ENCODE measurements at places on chromosomes 12 and 14.

DNA sequence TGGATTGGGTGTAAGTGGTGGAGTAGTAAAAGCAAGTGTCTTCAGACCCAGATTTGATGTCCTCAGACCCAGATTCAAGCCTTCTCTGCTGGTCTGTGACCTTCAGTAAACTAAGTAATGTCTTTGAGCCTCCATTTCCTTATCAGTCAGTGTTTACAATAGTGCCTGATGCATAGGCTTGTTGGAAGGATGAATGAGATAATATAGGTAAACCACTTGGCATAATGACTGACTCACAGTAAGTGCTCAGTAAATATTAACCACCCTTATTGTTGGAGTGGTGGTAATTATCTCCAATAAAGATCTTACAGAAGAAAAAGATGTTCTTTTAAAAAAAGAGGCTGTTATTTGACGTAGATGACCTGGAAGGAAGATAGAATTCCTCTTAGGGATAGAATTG, 86.2 kb downstream of the IGF1 start:
- no peak for DNase-seq

DNA sequence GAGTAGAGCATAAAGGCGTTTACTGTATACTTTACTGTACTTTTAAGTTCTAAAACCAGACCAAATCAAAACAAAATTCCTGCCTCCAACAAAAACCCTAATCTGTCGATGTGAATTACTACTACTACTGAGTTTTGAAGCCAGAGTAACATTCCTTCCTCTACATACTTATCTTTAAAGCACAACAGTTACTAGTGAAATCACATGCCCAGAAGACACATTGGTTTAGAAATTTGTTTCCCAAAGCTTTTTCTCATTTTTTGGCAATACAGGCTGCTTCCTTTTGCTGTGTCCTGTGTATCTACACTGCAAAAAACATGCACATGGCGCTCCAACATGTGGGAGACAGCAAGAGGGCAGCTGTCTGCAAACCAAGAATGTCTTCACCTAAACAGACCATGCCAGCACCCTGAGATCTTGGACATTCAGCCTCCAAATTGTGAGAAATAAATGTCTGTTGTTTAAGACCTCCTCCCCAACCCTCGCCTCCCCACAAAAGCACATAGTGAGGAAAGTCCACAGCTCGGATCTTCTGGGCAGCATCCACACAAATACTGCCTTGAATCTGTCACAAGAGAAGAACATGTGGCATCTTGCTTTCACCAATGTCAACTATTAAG, 21.1 kb downstream of the SETD3 start:
- no peak for DNase-seq

DNA sequence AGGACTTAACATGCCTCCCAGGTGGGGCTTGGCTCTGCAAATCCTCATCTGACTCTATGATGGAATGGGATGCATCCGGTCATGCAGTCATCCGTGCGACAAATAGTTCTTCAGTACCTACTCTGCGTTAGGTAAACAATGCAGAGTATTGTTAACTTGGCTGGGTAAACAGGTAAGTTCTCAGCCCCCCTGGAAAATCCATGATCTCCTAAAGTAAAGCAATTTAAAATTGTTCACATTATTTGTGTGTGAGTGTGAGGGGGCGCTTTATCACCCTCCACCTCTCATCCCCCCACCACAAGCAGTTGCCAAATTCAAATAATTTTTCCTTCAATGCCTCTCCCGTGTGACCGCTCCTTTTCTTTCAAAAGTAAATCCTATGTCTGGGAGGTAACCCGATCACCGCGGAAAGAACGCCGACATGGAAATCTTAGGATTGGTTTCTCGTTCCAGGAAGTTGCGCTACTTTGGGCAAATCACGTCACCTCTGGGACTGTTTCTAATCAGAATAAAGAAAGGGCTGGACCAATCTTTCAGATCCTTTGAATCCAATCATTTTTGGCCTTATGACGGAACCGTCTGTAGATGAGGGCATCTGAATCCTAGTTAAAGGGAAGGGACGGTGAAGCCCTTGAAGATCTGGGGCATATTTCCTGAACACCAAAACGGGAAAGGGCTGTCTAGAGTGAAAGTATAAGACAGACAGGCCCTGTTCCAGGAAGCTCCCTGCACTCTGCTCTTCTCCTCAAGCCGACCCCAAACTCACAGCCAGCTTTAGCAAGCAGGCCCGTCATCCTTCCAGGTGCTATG, 44.0 kb upstream of the SINHCAF start:
- DNase-seq: no peak

DNA sequence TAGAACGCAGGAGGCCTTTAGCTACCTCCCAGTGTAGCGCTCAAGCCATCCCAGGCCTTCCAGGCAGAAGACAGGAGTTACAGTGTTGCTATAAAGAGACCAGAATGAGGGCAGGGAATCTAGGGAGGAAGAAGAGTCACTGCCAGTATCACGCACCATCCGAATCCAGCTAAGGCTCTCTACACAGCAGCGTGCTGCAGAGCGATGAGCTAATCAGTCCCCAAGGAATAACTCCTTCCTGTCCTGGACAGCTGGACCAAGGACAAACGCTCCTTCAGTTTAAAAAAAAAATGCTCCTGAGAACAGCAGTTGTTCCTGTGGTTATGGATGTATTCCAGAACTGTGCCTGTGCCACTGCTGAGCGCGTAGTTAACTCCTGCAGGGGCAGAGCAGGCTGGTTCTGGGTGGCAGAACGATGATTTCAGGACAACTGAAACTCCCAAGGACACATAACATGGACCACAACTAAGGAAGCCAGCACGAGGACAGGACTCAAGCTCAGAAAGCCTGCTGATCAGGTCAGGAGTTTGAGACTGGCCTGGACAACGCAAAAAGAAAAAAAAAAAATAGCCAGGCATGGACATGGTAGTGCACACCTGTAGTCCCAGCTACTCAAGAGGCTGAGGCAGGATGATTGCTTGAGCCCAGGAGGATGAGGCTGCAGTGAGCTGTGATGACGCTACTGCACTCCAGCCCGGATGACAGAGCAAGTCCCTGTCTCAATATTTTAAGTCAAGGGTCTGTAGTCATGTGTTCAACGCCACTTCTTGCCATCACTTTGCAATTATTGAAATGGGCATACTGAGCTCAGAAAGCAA, 2.6 kb downstream of the IFFO1 start:
- no peak for DNase-seq

DNA sequence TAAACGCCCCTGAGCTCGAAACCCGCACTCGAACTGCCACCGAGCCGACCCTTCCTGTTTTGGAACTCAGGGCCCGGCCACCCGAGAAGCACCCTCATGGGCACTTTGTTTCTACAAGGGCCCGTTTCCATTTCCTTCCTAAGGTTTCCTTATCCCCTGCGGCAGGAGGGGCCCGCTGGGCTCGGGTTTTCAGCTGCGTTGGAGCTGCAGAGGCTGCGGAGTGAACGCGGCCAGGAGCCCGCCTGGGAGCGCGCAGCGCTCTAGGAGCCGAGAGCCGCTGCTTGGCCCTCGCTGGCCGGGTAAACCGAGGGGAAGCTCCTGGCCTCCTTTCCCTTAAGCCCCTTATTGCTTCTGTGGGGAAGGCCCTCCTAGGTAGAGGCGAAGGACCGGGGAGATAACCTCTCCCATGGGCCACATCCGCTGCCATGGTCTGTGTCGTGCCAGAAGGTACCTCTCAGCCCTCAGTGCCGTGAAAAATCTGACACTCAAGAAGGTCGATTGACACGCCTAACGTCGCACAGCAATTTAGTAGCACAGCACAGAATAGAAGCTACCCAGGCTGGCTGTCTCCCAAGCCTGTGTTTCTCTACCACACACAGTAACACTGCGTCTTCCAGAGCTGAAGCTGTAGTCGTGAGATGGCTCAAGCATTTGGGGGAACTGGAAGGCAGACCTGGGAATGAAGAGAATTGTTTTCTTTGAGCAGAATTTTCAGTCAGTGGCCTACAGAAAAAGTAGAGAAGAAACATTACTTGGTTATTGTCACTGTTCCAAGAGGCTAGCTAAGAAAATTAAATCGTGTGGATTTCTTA, 12.9 kb upstream of the CALM1 start:
- DNase-seq: peak; percentile 70

DNA sequence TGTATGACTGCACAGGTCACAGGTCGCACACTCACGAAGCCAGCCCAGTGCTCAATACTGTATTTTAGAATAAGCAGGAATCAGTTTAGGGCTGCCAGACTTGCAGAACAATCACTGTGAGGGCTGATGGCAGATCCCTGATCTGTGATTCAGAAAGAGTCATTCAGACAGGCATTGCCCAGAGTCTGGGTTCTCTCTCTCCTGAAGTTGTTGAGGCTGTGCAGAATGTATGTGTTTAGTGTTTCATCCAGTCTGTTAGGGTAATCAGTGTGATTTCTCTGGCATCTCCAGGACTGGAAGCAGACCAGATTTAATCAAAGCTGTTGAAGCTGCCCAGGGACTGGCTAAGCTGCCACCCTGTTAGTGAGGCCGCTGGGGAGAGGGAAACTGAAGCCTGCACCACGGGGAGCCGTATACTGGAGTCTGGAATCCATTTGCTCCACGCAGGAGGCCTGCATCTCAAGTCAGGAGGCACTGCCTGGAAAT, 69.3 kb downstream of the ETV6 start:
- DNase-seq: no peak
